DMS 273 treated with DMSO at 0.1 percent for 48 hours (cell line): ENCODE measurements at places on chromosomes 11 and 22.

DNA sequence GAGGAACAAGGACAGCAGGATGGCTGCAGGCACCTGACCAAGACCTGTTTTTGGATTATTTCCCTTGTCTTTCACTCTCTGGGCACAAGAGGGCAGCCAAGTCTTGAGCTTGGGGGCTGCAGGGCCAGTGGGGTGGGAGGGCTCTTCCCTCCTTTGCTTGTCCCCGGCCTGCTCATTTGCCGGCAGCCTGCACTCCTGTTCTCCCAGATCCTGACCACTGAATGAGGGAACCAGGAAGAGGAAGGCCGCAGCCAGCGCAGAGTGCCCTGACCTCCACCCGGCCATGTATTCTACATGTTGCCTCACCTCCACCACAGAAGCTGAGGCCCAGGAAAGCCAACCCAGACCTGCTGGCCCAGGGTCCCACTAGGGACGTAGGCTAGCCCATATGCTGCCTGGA is 15.5 kb upstream of the NNMT start:
- peak; percentile 32 for DNase-seq

DNA sequence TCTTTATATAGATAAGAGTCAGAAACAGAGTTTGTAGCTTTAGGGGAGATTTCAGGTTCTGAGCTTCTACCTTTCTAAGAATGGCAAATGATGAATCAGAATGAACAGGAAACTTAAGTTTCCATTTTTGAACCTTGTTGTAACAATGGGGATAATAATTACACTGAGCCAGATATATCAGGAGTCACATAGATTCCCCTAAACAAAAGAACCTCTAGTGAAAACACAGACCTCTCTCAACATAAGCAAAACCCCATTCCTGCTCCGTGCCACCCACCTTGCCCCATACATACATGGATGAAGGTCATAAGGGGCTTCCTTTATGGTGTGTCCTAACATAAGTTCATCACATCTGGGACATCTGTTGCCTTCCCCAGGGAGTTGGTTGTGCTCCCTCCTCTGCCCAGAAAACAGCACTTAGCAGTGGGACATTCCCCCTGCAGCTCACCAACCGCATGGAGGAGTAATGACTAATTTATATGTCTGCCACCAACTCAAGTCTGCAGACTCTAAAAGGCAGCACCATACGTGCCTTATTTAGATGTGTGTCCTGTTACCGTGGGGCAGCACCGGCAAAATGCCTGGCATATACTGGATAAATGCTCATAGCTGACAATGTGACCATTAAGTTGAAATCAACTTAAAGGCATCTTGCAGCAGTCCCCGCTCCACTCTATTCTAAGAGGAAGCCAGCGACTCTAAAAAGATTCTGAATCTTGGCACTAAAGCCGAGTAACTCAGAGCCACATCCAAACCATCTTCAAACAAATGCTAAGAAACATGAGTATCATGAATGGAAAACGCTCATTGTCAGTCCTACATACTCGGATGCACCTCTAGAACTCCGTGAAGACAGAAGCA is 8.0 kb downstream of the JAML start:
- no peak for DNase-seq

GRCh38 chr11:116533186-116533825 is 239.5 kb downstream of the BUD13 start:
- no peak for DNase-seq

DNA sequence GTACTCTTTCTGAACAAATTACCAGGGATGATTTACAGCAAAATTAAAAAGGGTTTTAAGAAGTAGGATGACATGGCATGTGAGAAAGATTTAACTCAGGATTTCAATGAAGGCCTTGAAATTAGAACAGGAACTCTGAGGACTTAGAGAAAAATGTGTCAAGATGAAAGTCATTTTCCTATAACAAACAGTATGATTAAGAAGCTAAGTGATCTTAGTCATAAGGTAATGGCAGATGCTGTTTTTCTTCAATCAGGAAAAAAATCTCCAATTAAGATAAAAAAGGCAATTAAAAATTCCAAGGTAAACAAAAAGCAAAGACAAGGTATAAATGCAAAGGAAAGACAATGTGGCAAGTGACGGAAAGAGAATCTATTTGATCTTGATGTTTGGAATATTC is 73.5 kb downstream of the GAB2 start:
- no peak for DNase-seq

- no peak for DNase-seq
Observed at GRCh38 chr11:14125529-14125928, 163.0 kb downstream of the SPON1 start.

GRCh38 chr22:39094717-39095389 is 2.2 kb upstream of the APOBEC3H start:
- DNase-seq: no peak

- DNase-seq: no peak
Observed at GRCh38 chr22:23246982-23247766, 66.9 kb downstream of the BCR start.

DNA sequence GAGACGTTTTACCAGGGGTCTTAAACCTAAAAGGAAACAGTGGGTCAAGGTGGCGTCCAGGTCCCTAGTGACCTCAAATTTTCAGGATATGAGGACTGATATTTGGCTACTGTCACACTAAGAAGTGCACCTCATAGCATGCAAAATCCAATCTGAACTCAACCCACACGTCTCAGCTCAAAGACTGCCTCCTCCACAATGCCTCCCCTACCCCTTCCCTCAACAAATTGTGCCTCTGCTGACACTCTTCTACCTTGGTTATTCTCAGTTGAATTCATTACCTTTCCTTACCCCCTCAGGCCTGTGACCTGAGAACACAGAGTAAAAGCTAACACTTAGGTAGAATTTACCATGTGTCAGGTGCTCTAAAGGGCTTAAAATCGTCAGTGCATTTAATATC is 12.4 kb upstream of the LIPT2 start:
- DNase-seq: no peak

- peak; percentile 46 for DNase-seq
Observed at GRCh38 chr22:46067159-46068111, 82.9 kb upstream of the PPARA start.

GRCh38 chr22:38751422-38752346 is 4.1 kb downstream of the SUN2 start:
- peak; percentile 40 for DNase-seq
